ENCODE measurements at places on chromosomes 6 and 20.

DNA sequence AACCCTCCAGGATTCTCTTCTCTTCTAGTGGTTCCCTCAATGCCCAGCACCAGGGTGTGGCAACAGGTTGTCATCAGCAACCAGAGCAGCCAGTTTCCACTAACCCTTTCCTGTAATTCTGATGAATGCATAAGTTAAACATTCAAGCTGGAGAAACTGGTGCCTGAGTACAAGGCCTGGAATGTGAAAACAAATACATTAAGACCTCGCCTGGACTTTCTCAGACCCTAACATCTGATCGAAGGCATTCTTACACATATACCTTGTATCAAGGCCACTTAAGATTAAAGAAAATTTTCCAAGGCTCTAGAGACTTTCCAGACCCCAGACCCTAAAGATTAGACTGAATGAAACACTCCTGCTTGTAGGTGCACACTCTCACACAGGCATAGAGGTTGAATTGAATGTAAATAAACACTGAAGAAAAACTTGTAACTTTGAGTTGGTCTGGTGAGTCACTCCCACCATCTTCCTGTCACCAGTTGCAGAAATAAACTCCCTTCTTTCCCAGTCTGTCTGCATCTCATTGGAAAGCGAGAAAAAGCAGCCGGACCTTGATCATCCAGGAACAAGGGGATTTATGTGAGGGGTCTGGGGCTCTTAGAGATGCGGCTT, 9.0 kb downstream of the LRP11 start:
- no peak for DNase-seq

DNA sequence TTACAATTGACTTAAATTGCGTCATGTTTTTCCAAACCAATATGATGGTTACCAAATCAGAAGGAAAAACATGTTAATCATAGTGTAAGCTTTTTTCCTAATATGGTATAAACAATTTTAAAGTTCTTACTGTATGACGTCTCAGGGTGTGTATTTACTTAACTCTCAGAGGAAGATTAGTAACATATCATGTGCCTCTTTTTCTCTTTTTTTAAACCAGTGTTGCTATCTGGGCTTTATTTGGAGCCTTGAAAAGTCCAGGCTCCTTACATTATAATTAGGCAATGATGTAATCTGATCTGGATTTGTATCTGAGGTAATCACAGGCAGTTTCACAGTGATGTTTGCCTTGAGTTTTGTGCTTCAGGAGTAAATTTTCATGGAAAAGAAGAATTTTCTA, 20.4 kb upstream of the RAB23 start:
- no peak for DNase-seq

- DNase-seq: no peak
Observed at GRCh38 chr6:144898052-144898689, 613.0 kb downstream of the UTRN start.

DNA sequence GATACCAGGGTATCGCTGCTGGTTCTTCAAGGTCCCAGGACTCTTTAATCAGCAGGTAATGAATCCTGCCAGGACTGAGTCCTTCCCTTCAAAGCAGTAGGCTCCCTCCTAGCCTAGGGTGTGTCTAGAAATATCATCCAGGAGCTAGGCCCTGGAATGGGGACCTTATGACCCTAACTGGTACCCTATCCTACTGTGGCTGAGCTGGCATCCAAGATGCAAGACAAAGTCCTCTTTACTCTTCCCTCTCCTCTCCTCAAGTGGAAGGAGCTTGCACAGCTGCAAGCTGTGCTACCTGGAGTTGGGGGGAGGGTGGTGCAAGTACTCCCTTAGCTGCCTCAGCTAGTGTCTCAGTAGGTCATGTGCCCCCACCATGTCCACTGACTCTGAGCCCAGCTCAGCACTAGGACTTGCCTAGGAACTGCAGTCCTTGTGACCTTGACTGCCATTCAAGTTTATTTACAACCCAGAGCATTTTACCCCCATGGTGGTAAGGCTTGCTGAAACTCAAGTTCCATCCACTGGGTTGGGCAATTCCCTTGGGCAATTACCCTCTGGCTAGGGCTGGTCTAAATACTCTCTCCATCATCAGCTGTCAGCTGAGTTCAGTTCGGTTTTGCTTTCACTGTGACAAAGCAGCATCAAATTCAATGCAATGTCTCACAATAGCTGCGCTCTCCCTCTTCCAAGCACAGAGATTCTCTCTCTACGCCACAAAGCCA, 48.4 kb upstream of the TOP1 start:
- no peak for DNase-seq

DNA sequence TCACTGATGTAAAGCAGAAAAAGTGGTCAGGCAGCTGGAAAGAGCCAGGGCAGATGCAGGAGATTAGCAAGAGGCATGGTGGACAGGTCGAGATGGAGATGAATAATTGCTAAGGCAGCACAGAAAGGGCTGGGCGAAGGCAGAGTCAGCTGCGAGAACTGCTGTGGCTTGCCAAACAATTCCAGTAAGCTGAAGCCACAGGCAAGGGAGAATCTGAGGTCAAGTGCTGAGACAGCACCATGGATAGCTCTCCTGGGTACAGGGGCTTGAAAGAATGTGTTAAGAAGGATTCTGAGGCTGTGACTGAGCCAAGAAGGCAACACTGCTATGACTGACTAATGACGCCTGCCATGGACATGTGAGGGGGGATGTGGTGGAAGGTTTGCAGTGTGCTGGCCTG, 220.8 kb upstream of the FOXA2 start:
- no peak for DNase-seq

DNA sequence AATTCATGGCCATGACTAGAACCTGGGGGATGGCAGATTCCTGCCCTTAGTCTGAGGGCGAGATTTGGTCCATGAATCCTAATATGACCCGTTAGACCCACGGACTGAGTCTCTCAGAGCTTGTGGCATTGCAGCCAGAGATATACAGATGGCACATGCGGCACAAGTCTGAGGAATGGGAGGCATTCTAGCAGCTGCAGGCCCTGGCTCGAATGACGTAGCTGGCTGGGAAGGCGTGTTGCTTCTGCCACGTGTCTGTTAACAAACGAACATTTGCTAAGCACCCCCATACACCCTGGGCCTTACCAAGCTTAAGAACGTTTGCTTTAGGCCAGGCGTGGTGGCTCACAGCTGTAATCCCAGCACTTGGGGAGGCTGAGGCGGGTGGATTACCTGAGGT, 68.0 kb downstream of the CD164 start:
- DNase-seq: no peak
